ENCODE measurements at places on chromosomes 7 and 10.

- DNase-seq: no peak
Observed at GRCh38 chr10:119502209-119502608, 40.3 kb downstream of the RGS10 start.

- no peak for DNase-seq
Observed at GRCh38 chr7:142800699-142801260, 30.0 kb downstream of the PRSS2 start.

GRCh38 chr7:99312316-99313203, 13.1 kb upstream of the ARPC1A start:
- peak; percentile 91 for DNase-seq

DNA sequence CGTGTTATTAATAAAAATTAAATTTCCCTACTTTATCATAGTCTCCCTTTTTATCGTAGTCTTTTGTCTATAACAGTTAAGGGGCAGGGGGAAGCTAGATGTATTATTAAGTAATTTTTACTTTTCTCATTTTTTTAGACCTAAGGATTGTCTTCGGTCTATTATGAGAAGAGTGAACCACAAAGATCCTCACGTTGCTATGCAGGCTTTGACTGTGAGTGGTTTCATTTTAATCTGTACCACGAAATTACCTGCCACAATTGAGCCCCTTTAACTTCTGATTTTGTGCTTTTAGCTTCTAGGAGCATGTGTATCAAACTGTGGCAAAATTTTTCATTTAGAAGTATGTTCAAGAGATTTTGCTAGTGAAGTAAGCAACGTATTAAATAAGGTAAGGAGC, 40.6 kb downstream of the STAM start:
- no peak for DNase-seq

DNA sequence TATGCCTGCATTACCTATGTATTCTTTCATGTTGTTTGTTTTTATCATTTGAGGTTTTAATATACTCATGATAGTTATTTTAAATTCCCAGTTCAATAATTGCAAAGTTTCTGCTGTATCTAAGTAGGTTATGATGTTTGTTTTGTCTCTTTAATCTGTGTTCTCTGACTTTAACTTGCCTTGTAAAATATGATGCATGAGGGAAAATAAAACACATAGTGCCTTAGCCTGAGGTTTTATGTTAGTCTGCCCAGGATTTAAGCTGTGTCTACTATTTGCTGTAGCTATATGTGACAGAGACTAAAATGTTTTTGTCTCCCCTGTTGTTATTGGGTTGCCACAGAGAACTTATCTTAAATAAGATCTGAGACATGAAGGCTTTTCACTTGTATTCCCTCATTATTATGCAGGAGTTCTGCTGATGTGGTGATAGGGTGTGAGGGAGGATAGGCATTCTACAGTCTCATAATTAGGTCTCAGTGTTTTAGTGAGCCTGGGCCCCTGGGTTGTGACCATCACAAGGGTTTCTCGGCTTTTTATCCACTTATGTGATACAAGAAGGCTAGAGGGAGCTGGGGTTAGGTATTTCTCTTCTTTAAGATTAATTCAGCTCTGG, 582.5 kb downstream of the CNTNAP2 start:
- no peak for DNase-seq

GRCh38 chr10:57948796-57949195, 318.9 kb downstream of the IPMK start:
- no peak for DNase-seq

DNA sequence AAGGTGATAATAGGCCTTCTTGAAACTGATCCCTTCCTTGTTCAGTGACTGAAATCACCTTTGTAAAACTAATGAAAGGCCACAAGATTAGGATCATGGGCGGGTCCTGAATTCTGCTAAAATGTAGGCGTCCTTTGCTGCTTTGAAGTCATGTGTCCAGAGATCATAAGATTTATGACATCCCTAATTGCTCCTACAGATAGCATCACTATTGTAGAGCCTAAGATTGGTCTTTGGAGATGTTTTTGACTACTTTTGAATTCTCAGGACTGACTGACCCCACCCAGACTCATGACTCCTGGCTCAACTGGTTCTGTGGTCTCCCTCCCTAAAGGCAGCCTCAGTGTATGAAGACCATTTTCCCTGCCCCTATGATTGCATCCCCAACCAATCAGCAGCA, 322.6 kb upstream of the SEMA3D start:
- no peak for DNase-seq

Data from H1 (cell line).